ENCODE measurements at places on chromosomes 7 and 10.

GRCh38 chr7:122762071-122762470 lies 59.3 kb upstream of the RNF148 start:
- DNase-seq: no peak

DNA sequence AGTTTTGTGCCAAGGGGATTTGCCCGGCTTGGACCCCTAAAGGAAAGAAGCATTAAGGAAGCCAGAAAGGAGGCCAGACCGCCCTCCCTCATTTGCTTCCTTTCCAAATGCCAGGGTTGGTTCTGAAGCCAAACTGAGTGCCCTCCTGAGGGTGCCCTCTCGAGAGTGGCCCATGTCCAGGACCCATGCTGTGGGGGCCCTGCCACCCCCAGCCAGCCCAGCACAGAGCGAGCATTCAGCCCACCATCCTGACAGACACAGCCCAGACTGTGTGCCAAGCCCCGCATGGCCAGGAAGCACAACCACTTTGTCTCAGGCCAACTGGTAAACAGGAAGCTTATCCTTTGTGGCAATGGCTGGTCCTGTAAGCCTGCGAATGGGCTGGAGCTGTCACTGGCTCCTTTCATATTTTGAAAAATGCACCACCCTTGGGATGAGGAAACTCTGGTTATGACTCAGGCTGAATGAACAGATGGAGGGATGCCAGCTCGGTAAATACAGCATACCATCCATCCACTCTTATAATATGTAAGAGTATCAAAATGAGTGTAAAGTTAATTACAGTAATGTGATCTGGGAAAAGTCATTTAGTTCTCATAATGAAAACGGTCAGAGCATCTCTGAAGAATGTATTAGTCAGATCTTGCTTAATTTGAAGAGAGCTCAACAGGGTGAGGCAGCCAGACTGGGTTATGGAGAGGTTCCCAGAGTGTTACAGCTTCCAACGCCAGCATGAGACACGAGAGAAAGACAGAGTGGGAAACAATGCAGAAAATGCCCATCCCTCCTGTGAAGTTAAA lies 65.0 kb downstream of the STK17A start:
- DNase-seq: no peak

- DNase-seq: no peak
These were observed 87.5 kb upstream of the GATAD1 start for GRCh38 chr7:92359801-92360200.

- DNase-seq: no peak
These were observed 3.5 kb downstream of the EGFR start for GRCh38 chr7:55022002-55022985.

GRCh38 chr7:13139436-13139835 lies 452.0 kb downstream of the ARL4A start:
- DNase-seq: no peak

DNA sequence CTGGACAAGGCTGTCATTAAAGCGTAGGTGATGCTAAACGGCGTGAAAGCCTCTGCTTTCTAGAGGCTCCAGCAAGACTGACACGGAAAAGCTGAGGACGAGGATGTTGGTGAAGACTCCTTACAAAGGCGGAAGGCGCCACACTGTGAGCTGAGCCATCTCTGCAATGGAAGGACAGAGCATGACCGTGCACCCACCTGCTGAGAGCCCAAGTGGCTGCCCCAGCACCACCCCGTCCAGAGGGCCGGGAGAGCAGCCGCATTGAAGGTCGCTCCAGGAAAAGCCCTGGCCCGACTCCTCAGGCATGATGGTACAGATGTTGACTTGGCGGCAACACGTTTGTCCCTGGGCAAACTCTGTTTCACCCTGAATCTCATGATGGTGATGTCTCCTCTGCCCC lies 492.7 kb downstream of the DNAJB6 start:
- no peak for DNase-seq

DNA sequence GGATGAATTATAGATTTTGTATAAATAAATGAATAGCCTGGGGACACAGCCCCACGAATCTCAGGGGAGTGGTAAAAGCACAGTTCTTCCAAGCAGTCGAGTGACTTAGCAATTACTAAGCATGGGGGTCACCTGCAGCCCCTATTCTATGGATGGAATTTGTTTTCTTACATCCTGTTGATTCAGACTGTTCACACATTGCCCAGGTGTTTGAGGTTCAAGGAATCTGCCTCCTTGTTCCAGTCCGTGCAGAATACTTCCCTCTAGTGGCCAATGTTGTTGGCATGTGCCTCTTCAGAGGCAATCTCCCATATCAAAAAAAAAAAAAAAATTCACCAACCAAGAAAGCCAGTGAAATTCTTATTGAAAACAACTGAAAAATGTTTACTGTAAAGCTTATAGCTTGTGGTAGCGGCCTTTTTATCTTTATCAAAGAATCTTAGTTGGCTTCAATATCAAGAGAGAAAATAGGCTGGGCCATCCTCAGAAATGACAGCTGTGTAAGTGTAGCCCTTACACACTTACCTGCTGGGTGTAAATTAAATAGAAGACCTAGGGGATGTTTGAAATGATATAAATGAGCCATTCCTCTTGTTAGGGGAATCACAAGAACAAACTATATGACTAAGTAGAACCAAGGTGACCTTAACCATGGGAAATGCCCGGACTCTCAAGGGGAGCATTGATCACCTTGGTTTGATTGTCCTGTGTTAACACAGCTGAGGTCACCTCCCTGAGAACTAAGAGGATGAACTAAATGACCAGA lies 7.8 kb downstream of the LIPM start:
- no peak for DNase-seq

DNA sequence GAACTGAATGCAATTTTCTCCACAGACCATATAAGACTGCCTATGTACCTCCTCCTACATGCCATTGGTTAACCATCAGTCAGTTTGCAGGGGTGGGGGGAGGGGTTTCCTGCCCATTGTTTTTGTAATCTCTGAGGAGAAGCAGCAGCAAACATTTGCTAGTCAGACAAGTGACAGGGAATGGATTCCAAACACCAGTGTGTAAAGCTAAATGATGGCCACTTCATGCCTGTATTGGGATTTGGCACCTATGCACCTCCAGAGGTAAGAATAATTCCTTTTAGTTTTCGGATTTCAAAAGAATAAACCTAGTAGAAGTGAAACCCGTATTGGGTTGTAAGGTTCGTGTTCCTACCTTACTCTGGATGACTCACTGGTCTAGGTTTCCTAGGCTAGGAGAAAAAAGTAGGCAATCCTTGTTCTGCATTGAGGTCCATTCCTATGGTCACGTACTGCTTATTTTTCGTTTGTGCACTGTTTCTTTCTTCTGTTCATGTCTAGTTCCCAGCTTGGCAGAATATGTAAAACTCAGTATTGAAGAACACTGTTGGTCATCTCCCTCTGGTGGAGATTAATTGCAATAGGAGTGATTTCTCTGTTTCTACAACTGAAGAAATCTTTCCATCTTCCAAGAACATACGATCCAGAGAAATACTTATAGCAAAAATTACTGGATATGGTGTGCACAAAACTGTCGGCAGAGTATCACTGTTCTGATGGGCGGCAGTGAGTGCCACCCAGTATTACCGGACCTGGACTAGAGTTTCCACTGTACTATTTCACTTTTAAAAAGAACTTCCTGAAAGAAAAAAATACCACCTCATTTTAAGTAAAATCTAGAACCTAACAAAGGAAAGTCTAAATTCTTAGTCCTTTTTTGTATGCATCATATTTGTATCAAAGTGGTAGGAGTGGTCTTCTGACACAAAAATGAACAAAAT lies at the start of gene AKR1C3:
Gene AKR1C3 (plus strand): TSS at position 150 of the 941 bp plus-strand sequence. CDS start 31 bp downstream, at position 181.
- no peak for DNase-seq

GRCh38 chr10:22491931-22492615 lies 146.8 kb downstream of the SPAG6 start:
- DNase-seq: no peak

DNA sequence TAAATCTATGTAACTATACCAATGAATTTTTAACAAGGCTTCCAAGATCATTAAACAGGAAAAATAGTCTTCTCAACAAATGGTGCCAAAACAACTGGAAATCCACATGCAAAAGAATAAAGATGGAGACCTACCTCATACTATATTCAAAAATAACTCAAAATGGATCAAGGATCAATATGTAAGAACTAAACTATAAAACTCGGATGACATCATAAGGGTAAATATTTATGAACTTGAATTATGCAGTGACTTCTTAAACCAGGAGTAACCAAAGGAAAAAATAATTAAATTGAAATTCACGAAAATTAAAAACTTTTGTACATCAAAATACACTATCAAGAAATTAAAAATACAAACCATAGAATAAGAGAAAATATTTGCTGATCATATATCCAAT lies 728.7 kb upstream of the GHITM start:
- DNase-seq: no peak

DNA sequence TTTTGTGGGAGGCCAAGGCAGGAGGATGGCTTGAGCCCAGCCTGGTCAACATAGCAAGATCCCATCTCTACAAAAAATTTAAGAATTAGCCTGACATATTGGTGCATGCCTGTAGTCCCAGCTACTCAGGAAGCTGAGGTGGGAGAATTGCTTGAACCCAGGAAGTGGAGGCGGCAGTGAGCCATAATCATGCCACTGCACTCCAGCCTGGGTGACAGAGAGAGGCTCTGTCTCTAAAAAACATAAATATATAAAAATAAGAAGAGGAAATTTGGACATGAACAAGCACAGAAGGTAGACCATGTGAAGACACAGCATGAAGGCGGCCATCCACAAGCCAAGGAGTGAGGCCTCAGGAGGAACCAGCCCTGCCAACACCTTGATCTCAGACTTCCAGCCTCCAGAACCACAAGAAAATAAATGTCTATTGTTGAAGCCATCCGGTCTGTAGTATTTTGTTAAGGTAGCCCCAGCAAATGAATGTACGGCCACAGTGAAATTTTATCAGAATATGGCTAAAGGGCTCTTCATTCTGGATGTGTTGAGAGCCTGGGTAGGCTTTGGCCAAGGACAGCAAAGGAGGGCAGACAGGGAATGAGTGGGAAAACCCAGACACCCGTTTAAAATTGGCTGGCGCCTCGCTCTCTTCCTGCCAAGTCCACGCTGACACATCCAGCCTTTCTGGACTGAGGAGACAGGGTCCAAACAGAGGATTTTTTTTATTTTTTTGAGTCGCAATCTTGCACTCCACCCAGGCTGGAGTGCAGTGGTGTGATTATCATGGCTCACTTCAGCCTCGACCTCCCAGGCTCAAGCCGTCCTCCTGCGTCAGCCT lies 12.9 kb upstream of the GRID2IP start:
- DNase-seq: no peak

DNA sequence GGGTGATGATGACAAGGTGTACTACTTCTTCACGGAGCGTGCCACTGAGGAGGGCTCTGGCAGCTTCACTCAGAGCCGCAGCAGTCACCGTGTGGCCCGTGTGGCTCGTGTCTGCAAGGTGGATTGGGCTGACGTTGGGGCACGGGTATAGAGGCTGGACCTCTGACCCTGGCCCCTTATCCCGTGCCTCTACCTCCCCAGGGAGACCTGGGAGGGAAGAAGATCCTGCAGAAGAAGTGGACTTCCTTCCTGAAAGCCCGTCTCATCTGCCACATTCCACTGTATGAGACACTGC lies 8.4 kb downstream of the MRPL43 start:
- DNase-seq: no peak

- no peak for DNase-seq
These were observed 2.5 kb downstream of the CCDC6 start for GRCh38 chr10:59903871-59904270.

DNA sequence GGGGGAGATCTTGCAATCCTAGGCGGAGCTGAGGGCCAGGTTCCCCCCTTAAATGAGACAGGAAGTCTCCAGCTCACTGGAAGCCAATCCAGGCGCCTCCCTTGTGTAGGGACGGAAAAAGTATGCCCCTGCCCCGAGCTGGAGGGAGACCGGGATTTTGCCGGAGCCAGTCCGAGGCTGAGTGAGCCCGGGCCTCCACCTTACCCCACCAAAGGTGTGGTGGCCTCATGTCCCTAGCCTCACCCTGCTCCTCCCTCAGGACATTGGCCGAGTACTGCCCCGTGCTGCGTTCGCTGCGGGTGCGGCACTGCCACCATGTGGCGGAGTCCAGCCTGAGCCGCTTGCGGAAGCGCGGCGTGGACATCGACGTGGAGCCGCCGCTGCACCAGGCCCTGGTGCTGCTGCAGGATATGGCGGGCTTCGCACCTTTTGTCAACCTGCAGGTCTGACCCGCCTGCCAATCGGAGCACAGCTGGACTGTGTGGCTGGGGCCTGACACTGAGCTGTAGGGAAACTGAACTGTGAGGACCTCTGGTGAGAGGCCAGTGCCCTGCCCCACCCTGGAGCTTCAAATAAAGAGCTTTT lies 2.0 kb downstream of the FBXL15 start:
- DNase-seq: no peak

- no peak for DNase-seq
These were observed 5.3 kb downstream of the CYP26C1 start for GRCh38 chr10:93065675-93066543.

Data from NCI-H187 treated with DMSO at 0.1 percent for 48 hours (cell line).